ENCODE measurements at places on chromosomes 7 and 10.
A peak's percentile ranks its signal among the peaks of the same experiment; 100 is the strongest.

- no peak for DNase-seq
These were observed 200.1 kb upstream of the PRKCQ start for GRCh38 chr10:6780008-6780677.

DNA sequence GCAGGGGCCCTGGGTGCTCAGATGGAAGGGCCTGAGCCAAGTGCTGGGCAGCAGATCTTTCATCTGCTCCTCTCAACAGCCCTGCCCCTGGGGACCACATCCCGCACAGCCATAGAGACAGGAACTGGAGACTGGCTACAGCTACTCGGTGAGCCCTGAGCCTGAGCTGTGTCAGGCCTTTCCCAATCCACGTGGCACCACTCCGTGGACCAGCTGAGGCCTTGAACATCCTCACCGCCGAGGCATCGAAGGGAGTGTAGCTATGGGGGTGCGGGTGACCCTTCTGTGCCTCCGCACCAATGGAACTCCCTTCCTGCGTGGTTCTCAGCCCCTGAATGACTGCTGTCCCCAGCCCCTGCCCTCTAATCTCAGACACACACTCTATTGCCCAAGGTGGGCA, 362.7 kb upstream of the SHH start:
- DNase-seq = no peak

DNA sequence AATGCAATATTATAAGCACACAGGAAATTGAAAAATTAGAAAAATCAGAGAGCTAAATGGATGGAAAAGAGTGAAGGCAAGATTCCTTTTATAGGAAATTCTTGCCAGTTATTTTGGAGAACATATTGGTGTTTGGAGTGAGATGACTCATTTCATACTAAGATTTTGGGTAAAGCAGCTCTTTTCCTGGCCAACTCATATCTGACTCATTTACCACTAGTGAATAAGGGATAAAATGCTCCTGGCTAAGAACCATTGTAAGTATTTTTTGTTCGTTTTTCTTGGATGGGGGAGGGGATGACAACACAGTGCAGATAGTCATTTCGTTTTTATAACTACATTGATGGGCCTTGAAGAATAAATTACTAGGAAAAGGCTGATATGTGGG, 139.3 kb downstream of the TWIST1 start:
- DNase-seq = no peak

- no peak for DNase-seq
These were observed 36.3 kb downstream of the PLAC9 start for GRCh38 chr10:80168679-80169380.

GRCh38 chr10:84256510-84257342, 11.9 kb downstream of the RGR start:
- peak; percentile 21 for DNase-seq

DNA sequence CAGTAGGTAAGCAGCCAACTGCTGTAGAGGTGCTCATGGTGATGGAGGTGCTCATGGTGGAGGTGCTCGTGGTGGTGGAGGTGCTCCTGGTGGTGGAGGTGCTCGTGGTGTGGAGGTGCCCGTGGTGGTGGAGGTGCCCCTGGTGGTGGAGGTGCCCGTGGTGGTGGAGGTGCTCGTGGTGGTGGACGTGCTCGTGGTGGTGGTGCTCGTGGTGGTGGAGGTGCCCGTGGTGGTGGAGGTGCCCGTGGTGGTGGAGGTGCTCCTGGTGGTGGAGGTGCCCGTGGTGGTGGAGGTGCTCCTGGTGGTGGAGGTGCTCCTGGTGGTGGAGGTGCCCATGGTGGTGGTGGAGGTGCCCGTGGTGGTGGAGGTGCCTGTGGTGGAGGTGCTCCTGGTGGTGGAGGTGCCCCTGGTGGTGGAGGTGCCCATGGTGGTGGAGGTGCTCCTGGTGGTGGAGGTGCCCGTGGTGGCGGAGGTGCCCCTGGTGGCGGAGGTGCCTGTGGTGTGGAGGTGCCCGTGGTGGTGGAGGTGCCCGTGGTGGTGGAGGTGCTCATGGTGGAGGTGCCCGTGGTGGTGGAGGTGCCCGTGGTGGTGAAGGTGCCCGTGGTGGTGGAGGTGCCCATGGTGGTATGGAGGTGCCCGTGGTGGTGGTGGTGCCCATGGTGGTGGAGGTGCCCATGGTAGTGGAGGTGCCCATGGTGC, 517.3 kb downstream of the PTPRN2 start:
- no peak for DNase-seq

GRCh38 chr10:43205681-43206390, 61.0 kb downstream of the RASGEF1A start:
- DNase-seq = no peak

DNA sequence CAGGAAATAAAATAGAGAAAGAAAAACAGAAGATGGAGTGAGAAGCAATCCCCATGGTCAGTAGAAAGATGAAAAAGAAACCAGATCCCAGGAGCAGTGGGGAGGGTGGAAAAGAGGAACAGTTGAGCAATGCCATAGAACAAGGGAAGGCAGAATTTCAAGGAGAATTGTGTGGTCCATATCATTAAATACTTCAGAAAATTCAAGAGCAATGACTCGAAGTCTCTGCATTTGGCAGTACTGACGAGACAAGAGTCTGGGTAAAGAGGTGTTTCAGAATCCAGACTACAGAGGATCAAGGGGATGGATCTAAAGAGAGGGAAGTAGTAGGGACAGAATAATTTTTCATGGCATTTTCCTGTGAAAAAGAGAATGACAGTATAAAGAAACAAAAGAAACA, 512.6 kb downstream of the PHTF2 start:
- no peak for DNase-seq

GRCh38 chr10:11795101-11795920, 27.8 kb upstream of the PROSER2 start:
- no peak for DNase-seq

DNA sequence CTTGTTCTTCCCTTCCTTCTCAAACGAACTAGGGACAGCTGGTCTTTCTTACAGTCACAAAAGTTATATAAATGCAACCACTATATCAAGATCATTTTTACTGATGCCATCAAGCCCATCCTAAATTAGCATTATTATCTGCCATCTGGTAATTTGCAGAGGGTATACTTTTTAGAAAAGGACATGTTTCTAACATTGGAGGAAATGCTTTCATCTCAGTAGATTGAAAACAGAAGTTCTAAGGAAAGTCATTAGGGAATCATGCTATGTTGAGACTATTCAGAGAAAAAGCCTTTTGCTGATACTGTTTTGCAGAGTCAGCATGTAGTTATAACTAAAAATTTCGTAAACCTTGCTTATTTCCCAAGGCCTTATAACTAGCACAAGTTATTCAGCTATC, 146.7 kb downstream of the WNT2 start:
- DNase-seq = no peak

DNA sequence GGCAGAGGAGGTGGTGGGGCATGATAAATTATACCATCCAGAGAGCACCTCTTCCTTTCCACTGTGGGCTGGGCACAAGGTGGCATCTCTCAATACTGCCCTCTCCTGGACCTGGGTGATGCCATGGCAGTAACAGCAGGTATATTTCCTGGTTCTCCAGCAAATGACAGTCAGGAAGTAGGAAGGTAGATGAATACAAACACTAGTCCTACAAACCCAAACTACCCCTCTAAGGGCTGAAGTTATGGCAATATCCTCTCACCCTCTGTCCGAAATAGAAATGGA, 1004.9 kb downstream of the KCNMA1 start:
- no peak for DNase-seq

DNA sequence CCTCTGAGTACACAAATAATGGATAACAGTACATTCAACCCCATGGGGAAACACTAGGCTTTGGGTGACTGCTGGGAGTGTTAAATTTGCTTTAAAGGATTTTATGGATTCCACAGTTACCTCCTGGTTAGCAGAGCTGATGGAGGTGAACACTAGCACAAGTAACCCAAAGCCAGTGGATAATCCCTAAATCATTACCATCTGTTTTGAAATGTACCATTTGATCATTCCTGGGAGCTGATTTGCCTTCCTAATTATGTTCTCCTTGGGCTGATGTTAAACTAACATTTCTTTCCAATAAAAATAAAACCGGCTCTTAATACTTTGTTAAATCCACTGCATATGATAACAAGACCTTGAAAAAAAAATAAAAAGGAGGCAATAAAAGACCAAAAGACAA, 493.9 kb downstream of the PLXNA4 start:
- no peak for DNase-seq

DNA sequence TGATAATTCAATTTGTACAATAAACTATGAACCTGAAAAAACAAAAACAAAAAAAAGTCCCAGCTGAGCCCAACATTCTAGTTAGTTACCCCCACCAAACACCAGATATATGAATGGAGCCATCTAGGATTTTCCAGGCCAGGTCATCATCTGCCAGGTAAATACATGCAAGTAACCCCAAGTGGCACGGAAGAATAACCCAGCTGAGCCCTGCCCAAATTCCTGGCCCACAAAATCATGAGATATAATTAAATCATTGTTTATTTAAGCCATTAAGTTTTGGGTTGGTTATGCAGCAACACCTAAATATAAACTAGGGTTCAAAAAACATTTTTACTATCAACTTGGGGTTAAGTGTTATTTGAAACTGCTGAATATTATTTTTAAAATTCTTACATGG, 19.0 kb downstream of the PARD3 start:
- DNase-seq = no peak

GRCh38 chr7:49564379-49564714, 209.1 kb upstream of the VWC2 start:
- DNase-seq = no peak

GRCh38 chr10:35268323-35268722, 68.0 kb upstream of the CCNY start:
- DNase-seq = no peak

DNA sequence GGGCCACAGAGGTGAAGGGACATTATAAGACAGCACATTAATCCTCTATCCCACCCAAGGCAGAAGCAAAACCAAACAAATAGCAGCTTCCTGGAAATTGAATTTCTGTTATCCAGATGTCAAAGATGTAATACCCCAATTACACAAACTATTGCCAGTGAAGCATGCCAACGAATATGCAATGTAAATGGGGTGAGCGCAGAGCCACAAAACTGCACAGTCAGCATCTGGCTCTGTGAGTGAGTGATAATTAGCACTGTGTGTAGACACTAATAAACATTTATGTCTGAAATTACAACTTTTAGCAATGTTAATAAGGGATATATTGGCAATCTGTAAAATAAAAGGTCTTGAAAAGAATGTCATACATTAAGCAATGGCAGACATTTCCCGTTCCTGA, 3.2 kb downstream of the BEND7 start:
- no peak for DNase-seq

- DNase-seq = no peak
These were observed 113.0 kb downstream of the LRMDA start for GRCh38 chr10:75544386-75544785.

GRCh38 chr10:48251525-48252353, 22.8 kb downstream of the FRMPD2 start:
- no peak for DNase-seq

- DNase-seq = no peak
These were observed 56.5 kb upstream of the KDM7A start for GRCh38 chr7:140232957-140233917.

DNA sequence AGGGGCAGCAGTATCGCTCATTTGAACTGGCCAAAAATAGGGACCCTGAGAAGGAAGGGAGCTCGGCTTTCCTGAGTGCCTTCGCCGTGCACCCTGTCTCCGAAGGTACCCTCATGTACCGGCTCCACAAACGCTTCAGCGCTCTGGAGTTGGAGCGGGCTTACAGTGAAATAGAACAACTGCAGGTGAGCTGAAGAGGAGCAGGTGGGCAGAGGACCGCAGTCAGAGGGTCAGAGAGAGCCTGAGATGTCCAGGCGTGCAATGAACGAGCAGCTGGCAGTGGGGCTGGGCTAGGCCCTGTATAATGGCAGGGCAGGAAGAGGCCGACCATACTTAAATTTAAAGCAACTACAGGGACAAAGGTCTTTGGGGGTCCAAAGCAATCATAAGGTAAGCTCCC, 4.1 kb downstream of the CHPF2 start:
- DNase-seq = no peak

- DNase-seq = no peak
These were observed 18.3 kb downstream of the HNRNPA2B1 start for GRCh38 chr7:26182283-26182682.

DNA sequence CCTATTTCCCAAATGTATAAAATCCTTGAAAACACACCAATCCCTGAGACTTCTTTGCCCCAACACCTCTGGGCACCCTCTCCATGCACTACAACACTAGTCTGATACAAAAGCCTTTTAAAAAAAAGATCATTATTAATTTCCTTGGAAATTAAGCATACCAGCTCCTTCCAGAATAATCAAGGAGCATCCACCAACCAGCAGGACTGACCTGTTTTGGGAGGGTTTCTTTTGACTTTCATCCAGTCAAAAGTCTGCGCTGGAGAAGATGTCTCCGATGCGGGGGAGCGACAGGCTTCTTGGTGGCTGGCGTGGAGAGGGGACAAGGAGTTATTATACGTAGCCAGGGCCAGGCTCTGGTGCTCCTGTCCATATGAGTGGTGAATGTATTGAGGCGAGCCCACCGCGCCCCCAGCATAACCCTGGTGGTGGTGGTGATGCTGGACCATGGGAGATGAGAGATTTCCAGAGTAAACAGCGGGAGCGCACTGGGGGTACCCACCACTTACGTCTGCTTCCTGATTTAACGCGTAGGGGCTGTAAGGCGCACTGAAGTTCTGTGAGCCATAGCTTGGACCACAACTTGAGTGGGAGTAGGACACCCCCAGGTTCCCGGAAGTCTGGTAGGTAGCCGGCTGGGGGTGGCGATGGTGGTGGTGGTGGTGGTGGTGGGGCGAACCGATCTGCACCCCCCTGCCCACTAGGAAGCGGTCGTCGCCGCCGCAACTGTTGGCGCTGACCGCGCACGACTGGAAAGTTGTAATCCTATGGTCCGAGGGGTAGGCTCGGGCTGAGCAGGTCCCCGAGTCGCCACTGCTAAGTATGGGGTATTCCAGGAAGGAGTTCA, 527 bp downstream of the HOXA1 start:
- no peak for DNase-seq

DNA sequence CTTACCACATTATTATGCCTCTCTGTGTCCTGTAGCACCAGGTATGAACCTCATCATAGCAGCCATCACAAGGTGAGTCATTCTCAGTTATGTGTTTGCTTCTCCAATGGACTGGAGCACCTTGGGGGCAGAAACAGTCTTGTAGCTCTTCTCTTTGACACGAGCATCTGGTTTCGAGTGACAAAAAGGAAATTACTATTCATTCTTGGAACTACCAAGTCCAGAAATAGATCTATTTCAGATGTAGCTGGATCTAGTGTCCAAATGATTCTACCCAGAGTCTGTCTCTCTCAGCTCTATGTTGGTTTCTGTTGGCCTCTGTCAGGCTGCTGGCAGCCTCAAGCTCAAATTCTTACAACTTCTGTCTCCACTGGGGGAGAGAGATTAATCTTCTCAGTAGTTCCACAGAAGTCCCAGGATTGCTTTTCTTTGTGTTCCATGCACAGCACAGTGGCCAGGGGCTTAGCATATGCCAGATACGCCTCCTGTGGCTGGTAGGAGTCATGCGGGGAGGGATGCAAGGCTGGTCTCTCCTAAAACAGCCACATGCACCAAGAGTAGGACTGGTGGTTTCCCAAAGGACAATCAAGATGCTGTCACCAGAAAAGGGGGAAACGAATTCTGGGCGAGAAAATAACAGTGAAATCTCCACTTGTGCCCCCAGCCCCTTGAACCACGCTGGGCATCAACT, 37.2 kb upstream of the PAPSS2 start:
- DNase-seq = no peak

GRCh38 chr7:105940109-105940508, 23.0 kb upstream of the CDHR3 start:
- DNase-seq = no peak

GRCh38 chr7:78435355-78435754, 636.8 kb downstream of the PHTF2 start:
- no peak for DNase-seq
